A549 treated with dexamethasone at 1 μM for 4 hours (cell line): ENCODE measurements at places on chromosomes 7 and 10. TPM values are rescaled to one million over a fixed set of nuclear protein-coding genes. Genes with fewer than 3 reads are reported as not detected.

EPDR1 gene
- 69.0 to 77.1 TPM (median 74.5 TPM) in 5 replicates for total RNA-seq

PNLIPRP1 gene
- not detected in 5 replicates for total RNA-seq

SKIDA1 gene
- total RNA-seq: 0.96 to 1.4 TPM (median 1.2 TPM) in 5 replicates

C10orf67 gene
- total RNA-seq: 0.06 to 0.09 TPM (median 0.07 TPM) in 3 of 5 replicates, not detected in the others

C10orf143 gene
- 0.52 to 0.69 TPM (median 0.59 TPM) in 5 replicates for total RNA-seq
